HL-60 (cell line): ENCODE measurements at places on chromosomes 11 and 22.

DNA sequence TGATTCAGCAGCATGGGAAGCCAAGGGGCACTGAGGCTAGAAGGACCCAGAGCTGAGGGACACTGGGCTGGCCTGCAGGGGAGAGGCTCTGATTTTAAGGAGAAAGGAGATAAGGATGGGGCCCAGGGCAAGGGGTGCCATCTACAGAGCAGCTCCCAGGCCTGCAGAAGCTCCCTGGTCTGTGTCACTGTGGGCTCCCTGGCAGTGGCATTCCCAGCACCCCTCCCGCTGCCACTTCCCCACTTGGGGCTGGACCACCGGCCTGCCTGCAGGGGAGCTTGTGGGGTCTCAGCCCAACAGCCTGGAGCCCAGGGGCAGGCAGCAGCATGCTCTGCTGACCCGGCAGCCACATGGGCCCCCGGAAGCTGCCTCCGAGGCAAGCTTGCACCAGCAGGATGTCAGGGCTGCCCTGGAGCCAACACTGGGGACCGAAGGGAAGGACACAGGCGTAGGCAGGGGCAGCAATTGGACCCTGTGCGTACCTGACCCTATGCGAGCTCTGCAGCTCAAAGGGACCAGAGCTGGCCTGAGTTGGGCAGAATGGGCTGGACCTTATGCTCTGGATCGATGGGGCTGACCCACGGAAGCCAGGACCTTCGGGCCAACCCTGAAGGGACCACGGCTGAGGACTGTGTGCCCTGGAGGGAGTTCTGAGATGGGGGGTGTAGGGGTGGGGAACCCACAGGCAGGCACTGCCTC is 35.4 kb upstream of the WNT7B start:
- no peak for DNase-seq

GRCh38 chr11:69637941-69638871 is 2.8 kb upstream of the CCND1 start:
- DNase-seq: no peak

GRCh38 chr11:84747871-84748270 is 879.3 kb downstream of the DLG2 start:
- DNase-seq: no peak

GRCh38 chr22:44368611-44369292 is 56.0 kb upstream of the SHISAL1 start:
- no peak for DNase-seq

- no peak for DNase-seq
Measured at GRCh38 chr11:44604171-44604581, 38.7 kb downstream of the CD82 start.

DNA sequence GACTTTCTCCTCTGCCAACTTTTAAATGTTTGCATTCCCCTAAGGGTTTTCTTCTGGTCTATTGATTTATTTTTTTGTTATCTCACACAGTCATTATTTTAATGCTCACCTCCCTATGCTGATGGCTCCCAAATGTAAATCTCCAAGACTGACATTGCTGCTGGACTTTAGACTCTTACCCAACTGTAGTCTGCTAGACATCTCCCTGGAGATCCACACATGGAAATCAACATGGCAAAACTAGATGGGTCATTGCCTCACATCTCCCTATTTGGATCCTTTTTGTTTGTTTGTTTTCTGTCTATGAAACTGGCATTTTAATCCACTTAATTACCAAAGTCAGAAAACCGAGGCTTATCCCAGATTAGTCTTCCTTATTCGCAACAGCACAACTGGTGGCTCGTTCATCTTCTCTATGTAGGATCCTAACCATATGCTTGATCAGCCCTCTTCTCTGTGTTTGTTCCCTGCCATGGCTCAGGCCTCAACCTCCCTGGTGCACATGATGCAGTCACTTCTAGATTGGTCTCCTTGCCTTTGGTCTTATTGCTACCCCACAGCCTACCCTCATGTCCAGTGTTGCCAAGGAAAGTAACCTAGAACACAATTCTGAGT is 37.3 kb downstream of the SC5D start:
- DNase-seq: no peak

DNA sequence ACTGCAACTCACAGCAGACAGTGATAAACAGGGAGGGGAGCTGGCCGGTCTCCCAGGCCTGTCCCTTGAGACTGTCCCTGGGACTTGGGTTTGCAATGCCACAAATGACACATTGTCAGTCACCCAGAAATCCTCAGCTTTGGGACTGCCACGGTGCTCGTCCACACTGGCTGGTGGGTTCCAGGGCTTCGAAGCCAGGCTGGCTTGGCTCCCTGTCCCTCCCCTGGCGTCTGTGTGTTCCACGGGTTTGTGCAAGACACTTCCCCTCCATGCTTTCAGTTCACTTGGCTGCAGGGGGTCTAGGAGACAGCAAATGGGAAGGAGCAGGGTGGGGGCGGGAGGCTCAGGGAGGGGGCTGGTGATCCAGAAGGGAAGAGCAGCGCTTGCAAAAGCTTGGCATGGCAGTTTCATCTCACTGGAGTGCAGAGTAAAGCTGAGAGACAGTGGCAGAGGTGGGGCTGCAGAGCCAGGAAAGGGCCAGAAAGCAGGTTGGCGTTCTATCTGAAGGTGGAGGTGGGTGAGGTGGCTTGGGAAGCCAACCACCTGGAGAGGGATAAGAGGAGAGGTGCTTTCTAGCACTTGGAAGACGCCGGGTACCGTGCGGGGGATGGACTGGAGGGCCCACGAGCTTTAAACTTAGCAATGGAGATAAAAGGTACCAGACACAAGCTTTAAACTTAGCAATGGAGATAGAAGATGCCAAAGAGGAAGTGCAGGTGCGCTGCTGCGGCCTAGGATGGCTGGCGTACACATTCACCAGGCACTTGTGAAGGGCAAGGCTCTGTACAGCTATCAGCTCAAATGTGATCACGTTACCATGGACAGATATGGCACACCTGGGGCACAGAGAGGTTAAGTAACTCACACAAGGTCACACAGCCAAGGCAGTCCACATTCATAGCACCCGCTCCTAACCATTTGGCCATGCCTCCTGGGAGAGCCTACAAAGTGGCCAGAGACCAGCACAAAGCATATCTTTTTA is 86.4 kb upstream of the SHISAL1 start:
- DNase-seq: no peak

GRCh38 chr11:86745571-86745970 is 54.8 kb upstream of the PRSS23 start:
- no peak for DNase-seq

- peak; percentile 75 for DNase-seq
Measured at GRCh38 chr11:66268952-66269905, 790 bp downstream of the RAB1B start.

DNA sequence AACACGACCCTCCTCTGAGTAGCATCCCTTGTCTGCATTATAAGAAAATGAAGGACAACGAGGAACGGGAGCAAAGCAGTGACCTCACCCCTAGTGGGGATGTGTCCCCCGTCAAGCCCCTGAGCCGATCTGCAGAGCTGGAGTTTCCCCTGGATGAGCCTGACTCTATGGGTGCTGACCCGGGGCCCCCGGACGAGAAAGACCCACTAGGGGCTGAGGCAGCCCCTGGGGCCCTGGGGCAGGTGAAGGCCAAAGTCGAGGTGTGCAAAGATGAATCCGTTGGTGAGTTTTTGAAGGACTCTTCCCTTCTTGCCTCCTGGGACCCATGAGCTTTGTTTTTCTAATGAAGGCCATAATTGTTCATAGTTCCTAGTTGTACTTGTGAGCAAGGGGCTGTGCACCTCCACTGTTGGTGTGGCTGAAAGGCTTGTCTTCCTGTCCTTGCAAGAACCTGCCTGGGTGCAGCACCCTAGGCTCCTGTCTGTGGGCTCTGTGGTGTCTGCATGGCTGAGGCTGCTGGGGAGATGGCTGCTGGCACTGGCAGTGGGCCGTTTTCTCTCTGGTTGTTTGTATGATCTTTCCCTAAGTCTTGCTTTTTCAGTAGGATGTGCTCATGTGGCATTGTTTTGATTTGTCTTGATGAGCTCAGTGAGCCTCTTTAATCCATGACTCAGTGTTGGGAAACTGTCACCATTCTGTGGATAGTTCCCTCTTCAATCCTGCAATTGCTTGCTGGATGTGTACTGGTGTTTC is 10.1 kb downstream of the DGCR8 start:
- DNase-seq: no peak

- no peak for DNase-seq
Measured at GRCh38 chr11:57124917-57125316, 56.8 kb upstream of the LRRC55 start.

DNA sequence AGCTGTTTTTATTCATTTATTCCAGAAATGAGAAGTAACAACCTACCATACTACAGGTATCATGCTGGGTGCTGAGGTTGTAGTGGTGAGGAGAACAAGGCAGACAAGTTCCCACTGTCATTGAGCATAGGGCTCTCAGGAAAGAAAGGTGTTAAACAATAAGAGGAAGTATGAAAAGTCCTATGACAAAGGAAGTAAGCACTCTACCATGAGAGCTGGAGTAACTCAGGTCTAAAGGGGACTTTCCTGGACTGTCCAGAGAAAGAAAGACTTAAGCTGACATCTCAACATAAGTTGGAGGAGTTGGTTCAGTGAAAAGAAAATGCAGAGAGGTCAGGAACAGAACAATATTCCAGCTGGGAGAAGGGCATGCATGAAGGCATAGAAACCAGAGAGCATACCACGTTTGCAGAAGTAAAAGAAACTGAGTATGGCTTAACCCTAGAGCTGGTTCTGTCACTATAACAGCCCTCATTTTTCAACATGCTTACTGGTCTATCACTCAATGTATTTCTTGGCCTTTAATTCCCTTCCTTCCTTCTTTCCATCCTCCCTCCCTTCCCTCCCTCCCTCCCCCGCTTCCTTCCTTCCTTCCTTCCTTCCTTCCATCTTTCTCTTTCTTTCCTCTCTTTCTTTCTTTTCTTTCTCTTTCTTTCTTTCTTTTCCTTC is 137.8 kb upstream of the BDNF start:
- DNase-seq: no peak

DNA sequence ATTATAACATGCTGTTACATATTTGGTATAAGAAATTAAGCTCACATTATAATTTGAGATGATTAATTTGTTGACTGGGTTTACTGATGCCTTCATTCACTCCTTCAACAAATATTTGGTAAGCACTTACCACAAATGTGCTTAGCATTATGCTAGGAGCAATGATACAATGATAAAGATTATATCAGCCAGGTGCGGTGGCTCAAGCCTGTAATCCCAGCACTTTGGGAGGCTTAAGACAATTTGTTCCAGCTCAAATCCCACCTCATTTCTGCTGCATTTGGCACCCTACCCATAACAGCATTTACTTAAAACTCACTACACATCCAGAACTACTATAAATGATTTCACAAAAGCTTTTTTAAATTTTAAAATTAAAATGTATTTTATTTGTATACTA is 1263.6 kb upstream of the RAG2 start:
- no peak for DNase-seq

DNA sequence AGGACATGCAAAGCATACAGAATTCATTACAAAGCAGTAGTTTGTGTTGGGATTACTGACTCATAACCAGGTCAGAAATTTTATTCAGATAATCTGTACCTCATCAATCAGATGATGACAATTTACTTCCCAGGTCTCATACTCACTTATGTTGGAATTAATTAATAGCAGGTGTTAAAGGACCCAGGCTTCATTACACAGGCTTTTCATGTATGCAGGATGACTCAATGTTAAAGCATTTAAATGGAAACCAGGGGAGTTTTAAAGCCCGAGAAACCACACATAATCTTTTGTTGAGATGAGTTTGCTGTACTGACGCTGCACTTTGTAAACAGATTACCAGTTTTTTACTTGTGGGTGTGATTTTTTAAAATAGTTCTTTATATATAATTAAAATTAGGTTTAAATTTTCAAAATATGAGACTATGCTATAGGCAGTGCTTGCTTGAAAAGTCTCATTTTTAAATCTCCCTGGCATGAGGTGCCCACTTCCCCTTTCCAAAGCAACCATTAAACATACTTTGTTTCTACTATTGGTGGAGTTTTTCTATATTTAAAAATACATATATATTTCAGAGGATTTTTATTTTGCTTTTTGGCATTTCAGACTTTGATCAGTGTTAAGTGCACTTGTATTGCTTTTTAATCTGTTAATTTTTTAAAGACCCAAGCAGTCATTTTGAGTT is 41.0 kb downstream of the CEP57 start:
- DNase-seq: no peak

DNA sequence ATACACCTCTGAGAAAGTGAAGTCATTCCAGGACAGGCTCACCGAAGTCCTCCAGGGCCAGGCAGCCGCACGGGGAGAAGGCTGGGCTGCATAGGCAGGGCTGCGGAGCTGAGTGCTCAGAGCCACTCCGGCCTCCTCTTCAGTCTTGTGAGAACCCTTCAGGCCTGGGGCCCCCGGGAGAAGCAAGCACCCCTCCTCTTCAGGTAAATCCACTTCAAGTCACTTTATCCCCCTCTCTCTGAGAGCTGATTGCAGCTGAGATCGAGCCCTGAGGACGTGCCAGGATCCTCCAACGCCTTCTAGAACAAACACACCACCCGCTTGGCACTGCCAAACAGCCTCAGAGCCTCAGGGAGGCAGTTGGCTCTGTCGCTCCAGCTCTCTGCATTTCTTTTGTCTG is 1526.3 kb downstream of the BRD1 start:
- no peak for DNase-seq

GRCh38 chr11:115955803-115956202 is 451.6 kb upstream of the CADM1 start:
- no peak for DNase-seq

DNA sequence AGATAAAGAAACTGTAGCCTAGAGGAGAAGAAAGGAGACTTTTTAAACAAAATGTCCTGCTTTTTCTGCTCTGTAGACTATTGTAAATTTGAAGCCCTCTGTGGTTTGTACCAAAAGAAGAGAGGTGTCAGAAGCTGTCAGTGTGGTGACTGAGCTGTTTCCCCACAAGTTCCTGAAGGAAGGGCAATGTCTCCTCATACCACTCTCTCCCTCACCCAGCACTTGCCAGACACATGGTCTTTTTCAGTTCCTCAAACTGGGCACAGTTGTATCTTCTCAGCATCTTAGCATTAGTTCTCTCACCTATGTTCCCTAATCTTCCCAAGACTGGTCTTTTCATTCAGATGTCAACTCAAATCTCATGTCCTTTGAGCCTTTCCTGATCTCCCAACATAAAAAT is 4.3 kb downstream of the BCO2 start:
- DNase-seq: no peak

GRCh38 chr11:11979488-11980117 is 28.8 kb downstream of the DKK3 start:
- no peak for DNase-seq

DNA sequence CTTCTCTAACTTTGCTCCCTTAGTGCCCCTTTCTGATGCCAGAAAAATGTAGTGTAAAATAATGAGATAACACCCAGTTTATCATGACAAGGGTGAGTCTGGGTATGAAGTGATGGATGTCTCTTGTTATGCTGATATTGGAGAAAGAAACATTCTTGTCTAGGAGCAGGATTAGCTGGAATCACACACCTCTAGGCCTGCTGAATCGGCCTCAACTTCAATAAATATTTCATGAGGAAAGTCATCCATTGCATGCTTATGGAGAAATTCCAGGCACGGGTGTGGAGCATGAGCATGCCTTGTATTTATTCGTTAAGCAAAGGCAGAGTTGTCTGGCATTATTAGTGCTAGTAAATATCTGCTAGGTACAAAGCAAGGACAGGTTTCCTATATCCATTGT is 113.4 kb downstream of the NELL1 start:
- DNase-seq: no peak
